ENCODE measurements at places on chromosomes 7 and 10.

- DNase-seq: no peak
Measured at GRCh38 chr10:60784641-60785040, 6.4 kb downstream of the CDK1 start.

- no peak for DNase-seq
Measured at GRCh38 chr10:14056610-14057332, 274.0 kb downstream of the FRMD4A start.

DNA sequence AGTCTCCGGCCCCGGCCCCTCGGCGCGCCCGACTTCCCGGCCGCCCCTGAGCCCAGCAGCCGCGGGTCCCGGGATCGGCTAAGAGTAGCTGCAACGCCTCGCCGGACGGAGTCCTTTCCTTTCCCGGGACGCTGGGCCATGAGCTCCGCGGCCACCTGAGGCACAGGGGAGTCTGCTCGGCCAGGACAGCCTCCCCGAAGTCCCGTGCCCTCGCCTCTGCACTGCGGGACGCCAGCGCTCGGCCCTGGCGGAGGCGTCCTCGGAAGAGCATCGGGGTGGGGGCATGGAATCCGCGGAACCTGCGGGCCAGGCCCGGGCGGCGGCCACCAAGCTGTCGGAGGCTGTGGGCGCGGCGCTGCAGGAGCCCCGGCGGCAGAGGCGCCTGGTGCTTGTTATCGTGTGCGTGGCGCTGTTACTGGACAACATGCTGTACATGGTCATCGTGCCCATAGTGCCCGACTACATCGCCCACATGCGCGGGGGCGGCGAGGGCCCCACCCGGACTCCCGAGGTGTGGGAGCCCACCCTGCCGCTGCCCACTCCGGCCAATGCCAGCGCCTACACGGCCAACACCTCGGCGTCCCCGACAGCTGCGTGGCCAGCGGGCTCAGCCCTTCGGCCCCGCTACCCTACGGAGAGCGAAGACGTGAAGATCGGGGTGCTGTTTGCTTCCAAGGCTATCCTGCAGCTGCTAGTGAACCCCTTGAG lies 502 bp downstream of the SLC18A3 start:
- no peak for DNase-seq

DNA sequence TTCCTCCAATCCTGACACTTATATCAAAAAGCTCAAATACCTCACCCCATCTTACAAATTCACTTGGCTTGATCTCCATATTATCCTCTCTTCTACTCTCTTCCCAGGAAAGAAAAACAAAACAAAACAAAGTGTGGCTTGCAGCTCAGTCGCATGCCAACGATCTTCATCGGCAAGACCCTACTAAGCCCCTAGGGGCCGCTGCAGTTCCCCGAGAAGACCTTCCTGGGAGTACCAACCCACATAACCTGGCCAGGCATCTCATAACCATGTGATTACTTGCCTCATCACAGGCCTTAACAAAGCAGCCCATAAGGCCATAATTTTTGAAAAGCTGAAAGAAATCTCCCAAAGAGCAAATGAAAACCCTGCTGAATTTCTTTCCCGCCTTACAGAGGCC lies 103.7 kb downstream of the ZNF92 start:
- no peak for DNase-seq

DNA sequence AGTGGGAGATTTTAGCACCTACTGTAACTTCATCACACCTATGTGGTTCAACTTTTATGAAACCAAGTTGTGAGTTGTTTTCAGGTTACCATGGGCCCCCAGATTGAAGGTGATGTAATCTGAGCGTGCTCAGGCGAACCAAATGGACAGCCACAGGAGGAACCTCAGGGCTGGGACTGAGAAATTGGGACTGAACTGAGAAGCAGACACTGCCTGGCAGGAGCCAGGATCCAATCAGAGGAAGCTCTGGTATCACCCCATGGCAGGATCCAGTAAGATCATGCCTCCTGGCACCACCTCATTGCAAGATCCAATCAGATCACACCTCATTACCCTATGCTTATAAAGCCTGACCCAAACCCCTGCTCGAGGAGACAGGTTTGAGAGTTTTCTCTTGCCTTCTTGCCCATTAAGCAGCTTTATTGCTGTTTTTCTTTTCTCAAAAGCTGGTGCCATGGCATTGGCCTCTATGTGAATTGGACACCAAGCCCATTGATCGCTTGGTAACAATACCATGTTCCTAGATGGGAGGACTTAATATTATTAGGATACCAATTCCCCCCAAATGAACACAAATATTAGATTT lies 43.2 kb upstream of the GDF10 start:
- DNase-seq: no peak

DNA sequence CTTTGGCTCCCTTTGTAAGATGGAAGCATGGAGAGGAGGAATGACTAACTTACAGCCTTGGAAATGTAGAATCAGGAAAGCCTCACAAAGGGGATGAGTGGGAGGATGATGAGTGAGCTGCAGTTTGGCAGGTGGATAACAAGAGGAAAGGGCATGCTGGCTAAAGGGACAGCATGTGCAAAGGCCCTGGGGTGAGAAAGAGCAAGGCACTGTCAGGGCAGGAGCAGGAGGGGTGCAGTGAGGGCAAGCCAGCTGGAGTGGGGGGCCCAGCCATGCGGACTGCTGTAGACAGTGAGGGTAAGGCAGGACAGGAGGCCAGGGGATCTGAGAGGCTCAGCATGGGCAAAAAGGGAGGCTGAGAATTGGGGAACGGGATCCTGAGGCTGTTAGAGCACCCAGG lies 20.5 kb downstream of the TLL2 start:
- no peak for DNase-seq

DNA sequence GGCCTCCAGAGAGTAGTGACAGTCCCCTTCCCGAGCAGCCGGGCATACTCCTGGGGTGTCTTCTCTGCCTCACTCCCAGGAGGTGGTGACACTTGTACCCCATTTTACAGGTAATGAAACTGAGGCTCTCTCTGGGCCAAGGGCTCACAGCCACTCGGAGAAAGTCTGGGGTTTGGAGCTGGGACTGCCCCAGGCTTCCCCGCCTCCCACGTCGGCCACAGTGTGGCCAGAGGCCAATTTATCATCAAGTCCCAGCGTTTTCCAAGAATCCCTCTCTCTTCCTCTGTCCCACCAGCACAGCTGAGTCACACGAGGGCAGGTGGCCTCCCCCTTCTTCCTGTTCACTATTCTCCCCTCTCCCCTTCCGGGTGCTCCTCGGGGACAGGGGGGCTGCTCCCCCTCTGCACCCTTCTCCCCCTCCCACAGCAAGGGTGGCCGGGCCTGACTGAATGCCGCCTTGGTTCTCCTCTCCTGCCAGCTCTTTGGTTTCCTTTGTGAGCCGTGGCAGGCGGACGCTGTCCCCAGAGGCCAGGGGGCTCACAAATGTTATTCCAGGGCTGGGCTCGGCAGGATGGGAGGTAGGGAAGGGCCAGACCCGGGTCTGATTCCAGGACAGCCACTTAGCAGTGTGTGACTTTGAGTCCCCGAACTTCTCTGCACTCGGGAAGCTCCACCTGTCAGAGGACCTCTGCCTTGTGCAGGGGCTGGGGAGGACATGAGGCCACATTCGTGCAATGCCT lies 17.7 kb downstream of the CLIP2 start:
- DNase-seq: no peak

GRCh38 chr7:30733691-30734090 lies 18.2 kb upstream of the INMT start:
- DNase-seq: no peak

DNA sequence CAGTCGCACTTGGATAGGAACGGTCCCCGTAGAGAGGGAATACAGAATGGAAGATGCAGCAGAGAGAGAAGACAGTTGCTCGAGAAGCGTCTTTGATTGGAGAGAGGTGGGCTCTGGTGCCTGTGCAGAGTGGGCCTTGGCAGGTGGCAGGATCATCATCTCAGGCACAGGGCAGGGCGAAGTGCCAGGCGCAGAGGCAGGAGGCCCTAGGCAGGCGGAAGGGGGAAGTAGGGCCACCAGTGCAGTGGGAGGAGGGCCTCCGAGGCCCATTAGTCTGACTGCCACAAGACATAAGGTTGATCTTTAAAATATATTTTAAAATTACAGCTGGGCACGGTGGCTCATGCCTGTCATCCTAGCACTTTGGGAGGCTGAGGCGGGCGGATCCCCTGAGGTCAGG lies 10.1 kb downstream of the CARD11 start:
- no peak for DNase-seq

DNA sequence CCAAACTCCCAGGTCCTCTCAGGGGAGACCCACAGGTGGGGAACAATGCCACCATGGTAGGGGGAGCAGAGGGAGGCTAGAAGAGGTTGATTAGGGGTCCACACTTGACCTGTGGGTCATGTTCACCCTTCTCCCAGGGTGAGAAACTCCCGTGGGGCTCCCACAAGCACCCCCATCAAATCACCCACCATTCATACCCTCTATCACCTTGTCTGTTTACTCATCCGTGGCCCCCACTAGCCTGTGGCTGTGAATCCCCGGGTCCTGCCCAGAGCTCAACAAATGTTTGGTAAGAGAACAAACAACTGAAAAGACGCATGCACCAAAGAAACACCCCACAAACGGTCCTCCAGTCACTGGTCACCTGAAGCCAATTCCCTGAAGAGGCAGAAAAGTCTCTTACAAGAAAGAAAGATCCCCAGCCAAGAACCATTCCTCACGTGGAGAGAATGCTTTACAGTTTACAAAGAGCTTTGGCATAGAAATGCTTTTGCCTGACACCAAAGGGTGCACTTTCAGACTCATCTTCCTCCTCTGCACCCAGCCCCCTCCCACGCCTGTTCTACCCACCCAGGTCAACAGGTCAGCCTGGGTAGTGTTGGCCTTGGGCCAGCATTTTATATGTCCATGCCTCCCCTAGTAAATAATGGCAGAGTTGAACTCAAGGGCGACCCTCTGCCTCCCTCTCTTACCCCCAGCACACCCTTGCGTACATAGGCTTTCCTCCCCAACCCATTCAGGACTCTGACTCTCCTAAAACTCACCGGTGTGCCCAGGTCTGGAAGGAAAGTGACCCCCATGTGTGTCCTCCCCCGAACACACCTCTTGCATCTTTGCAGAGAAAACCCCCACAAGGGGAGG lies 1.9 kb downstream of the ZCCHC24 start:
- no peak for DNase-seq

- DNase-seq: no peak
Measured at GRCh38 chr10:35598379-35598778, 6.8 kb upstream of the GJD4 start.

GRCh38 chr7:129093867-129094456 lies 39.1 kb upstream of the TNPO3 start:
- DNase-seq: no peak

DNA sequence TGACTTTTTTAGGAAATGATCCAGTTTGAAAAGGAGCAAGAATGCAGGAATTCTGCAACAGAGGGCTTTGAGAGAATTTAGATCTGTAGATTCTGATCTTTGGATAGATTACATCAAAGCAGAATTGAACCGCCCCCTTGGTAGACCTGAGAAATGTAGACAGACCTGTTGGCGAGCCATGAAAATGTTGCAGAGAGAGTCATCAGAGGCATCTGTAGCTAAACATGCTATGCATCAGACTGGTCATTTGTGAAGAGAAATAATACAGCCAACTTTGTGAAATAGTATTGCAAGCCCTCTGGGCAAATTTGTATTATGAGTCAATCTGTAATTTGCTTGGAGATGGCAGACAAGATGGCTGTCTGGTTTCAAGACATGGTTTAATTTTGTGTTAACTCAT lies 4.3 kb upstream of the C1GALT1 start:
- no peak for DNase-seq

GRCh38 chr7:42127232-42127622 lies 109.8 kb downstream of the GLI3 start:
- no peak for DNase-seq

GRCh38 chr10:49162761-49163310 lies 25.4 kb downstream of the TMEM273 start:
- DNase-seq: no peak

DNA sequence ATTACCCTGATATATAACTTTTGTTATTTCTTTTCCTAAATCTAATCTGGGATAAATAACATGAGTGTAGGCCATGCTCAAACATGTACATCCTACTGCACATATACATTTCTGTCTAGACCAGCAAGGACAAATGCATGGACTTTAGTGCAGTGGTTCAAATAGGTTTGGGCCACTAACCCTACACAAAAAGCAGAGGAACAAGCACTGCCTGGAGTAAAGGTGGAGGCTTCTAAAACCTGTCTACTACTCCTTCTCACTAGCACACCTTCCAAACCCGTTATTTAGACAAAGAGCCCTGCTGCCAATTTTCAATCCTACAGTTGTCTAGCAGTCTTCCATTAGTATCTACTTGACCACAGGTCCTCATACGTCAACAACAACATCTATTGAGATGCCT lies 34.8 kb downstream of the SGCE start:
- DNase-seq: no peak

DNA sequence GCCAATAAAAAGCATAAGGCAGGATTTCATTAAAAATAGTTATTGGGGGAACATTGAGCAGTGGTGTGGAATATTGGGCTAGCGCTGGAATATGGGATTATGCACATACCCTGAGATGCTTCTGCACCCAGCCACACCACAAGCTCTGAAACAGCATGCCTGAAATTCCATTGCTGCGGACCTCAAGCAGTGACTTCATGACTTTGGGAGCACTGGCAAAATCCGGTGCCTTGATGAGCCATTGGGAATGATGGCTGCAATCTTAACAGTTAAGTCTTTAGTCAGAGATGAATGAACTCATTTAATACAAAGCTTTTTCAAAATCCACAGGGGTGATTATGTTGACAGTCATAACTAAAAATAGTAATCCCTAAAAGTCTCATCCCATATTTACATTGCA lies 274.7 kb upstream of the MTPN start:
- DNase-seq: no peak

- no peak for DNase-seq
Measured at GRCh38 chr10:31650010-31650409, 278.6 kb downstream of the ARHGAP12 start.

DNA sequence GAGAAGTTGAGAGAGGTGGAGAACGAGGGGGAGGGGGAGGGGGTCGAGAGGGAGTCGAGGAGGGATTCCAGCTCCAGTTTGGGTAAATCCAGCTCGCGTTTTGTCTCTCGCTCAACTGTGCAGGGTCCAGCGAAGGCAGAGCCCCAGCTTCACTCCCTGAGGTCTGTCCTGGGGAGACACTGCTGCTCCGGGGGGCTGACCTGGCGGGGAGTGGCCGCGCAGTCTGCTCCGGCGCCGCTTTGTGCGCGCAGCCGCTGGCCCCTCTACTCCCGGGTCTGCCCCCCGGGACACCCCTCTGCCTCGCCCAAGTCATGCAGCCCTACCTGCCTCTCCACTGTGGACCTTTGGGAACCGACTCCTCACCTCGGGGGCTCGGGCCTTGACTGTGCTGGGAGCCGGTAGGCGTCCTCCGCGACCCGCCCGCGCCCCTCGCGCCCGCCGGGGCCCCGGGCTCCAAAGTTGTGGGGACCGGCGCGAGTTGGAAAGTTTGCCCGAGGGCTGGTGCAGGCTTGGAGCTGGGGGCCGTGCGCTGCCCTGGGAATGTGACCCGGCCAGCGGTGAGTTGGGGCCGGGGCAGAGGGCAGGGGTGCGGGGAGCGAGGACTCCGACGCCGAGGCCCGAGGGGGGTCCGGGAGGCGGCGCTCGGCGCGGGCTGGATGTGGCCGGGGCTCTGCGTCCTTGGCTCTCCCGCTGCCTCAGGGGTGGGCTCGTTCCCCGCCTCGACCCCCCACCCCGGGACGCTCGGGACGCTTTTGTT lies at the start of gene TET1:
Gene TET1 (plus strand): TSS at position 152 of the 757 bp plus-strand sequence. CDS start 12,002 bp downstream, outside the sequence.
- no peak for DNase-seq
